ENCODE measurements at places on chromosomes 11 and 22.
A peak's percentile ranks its signal among the peaks of the same experiment; 100 is the strongest.

GRCh38 chr11:106172386-106172991 is 95.0 kb downstream of the AASDHPPT start:
- DNase-seq: no peak

- no peak for DNase-seq
Observed at GRCh38 chr11:128251140-128251539, 336.2 kb downstream of the ETS1 start.

GRCh38 chr11:1757861-1758610 is 5.7 kb downstream of the CTSD start:
- peak; percentile 72 for DNase-seq

DNA sequence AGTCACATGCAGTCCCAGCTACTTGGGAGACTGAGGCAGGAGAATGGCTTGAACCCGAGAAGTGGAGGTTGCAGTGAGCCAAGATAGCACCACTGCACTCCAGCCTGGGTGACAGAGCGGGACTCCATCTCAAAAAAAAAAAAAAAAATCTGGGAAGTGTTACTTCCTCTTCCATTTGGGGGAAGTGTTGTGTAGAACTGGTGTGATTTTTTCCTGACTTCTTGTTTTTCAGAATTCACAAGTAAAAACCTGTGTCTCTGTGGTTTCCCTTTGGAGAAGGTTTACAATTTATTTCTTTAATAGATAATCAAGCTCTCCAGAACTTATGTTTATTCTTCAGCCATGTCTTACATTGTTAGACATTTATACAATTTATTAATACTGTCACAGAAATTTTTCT is 396.1 kb downstream of the BRD1 start:
- no peak for DNase-seq

GRCh38 chr11:15563054-15563453 is 448.3 kb downstream of the INSC start:
- DNase-seq: no peak

GRCh38 chr11:12109591-12110196 is 696 bp upstream of the MICAL2 start:
- DNase-seq: peak; percentile 38

- no peak for DNase-seq
Observed at GRCh38 chr11:19472679-19473078, 231.9 kb upstream of the E2F8 start.

DNA sequence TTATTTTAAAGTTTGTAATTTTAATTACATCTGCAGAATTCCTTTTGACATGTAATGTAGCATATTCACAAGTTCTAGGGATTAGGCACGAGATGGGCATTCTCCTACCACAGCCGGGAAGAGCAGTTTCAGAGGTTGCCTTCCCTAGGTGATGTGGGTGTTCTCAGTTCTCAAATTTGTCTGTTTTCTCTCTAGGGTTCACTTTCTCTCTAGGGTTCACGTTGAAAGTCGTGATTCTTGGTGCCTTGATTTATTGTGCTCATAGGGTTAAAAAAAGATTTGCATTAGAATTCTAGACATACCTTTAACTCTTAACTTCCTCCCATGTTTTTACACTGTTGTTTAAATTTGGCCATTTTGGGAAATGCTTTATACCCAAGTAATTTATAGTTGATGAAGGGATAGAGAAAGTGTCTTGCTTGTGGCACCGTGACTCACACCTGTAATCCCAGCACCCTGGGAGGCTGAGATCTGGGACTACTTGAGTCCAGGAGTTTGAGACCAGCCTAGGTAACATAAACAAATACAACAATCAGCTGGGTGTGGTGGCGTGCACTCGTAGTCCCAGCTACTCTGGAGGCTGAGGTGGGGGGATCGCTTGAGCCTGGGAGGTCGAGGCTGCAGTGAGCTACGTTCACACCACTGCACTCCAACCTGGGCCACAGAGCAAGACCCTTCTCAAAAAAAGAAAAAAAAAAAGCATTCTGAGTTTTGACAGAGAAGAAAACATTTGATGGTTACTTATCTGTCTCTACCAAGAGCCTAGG is 3.6 kb downstream of the MED15 start:
- no peak for DNase-seq

DNA sequence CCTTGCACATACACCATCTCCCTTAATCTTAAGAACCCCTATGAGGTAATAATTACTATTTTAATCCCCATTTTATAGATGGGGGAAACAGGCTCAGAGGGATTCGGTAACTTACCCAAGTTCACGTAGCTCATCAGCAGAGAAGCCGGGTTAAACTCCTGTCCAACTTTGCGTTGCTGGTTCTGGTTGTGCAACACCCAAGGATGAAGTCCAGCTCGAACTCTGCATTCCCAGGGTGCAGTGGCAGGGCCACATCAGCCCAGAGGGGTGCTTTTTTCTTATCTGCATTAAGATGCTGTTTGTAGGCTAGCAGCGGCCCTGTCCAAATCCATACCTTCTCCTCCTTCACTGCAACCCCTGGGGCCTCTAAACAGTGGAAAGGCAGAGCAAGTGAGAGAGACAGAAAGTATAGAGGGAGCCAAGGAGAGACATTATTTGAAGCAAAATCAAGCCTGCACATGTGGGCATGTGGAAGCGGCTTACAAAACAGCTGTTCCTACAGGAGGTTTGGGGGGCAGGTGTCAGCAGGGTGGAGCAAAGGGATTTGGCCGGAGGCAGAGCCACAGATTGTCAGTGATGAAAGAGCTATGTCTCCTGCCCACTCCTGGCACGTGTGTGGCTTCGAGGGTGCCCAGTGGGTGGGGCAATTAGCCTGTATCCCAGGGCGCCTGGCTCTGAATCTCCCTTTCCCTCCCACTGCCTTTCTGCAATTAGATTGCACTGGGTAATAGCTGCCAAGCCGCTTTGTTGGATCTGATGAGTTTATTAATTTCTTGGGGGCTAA is 129.5 kb upstream of the TBCEL start:
- no peak for DNase-seq

GRCh38 chr11:131686836-131687235 is 316.4 kb downstream of the NTM start:
- no peak for DNase-seq

- DNase-seq: no peak
Observed at GRCh38 chr11:36757075-36757474, 159.0 kb upstream of the RAG2 start.

DNA sequence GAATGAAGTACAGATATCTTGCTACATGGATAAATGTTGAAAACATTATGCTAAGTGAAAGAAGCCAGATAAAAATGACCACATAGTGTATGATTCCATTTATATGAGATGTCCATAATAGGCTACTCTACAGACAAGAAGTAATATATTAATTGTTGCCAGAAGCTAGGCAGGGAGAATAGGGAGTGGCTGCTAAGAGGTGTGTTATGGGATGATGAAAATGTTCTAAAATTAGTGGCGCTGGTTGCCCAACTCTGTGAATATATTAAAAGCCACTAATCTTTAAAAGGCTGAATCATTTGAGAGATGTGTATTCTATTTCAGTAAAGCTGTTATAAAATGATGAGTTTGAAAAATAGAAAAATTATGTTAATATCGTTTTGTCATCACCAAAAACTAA is 144.4 kb downstream of the NCAM1 start:
- DNase-seq: no peak

DNA sequence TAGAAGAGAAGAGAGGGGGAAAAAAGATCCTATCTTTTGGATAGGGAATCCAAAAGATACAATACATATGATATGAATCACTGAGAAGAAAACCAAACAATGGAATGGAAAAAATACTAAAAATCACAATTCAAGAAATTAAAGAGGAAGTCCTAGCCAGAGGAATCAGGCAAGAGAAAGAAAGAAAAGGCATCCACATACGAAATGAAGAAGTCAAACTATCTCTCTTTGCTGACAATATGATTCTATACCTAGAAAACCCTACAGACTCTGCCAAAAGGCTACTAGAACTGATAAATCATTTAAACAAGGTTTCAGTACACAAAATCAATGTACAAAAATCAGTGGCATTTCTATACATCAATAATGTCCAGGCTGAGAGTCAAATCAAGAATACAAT is 91.4 kb downstream of the EFCAB6 start:
- DNase-seq: no peak

DNA sequence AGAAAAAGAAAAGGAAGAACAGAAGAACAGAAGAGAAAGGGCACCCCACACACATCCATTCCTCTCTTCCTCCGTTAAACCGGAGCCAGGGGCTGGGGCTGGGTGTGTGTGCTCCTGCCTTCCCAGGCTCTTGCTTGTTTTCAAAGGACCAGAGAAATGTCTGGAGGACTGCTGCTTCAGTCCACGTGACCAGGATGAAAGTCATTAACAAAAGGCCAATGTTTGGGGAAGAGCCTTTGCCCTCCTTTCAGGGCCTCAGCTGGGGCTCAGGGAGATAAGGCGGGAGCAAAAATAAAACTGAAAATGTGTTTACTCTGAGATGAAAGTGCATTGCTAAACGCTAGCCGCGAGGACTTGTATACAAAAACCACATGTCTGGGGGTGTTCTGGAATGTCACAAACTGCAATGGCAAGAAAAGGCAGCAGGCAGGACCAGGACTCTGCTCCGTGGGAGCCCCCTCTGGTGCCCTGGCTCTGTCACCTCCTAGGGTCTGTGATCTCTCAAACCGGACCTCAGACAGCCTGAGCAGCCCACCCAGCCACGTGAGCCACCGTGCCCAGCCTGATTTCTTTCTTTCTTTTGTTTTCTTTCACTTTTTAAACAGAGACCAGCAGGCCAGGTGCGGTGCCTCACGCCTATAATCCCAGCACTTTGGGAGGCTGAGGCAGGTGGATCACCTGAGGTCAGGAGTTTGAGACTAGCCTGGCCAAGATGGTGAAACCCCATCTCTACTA is 31.6 kb upstream of the MYH9 start:
- no peak for DNase-seq

GRCh38 chr11:102253020-102253715 is 64.1 kb upstream of the BIRC3 start:
- no peak for DNase-seq

DNA sequence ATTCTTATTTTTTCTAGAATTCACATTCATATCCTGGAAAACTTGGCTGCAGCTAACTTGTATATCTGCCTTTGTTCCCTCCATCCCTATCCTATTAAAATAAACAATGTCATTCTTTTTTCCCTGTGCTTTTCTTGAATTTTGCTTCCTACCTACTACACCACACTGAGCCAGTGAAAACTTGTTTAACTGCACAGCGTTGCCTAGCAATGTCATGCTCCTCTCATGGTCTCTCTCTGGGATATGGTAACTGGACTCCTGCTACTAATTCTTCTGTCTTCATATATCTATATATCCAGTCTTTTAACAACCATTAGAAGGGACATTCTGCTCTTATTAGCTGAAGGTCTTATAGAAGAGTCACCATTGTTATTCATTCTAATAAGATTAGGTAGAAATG is 434.4 kb downstream of the METTL15 start:
- DNase-seq: no peak

DNA sequence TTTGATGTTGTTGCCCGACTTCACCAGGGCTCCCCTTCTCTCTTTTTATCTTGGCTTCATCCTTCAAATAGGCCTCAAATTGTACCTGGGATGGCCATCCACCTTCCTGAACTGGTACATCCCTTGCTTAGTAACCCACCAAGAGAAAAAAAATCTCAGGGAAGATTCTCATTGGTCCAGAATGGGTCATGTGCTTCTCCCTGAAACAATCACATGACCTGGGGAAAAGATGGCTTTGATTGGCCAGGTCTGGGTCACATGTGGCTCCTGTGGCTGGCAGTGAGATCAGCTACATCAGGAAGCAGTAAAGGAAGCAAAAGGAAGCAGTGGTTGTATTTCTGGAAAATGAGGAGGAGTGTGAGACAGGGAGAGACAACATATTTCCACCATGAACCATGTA is 540.2 kb downstream of the MIAT start:
- no peak for DNase-seq

DNA sequence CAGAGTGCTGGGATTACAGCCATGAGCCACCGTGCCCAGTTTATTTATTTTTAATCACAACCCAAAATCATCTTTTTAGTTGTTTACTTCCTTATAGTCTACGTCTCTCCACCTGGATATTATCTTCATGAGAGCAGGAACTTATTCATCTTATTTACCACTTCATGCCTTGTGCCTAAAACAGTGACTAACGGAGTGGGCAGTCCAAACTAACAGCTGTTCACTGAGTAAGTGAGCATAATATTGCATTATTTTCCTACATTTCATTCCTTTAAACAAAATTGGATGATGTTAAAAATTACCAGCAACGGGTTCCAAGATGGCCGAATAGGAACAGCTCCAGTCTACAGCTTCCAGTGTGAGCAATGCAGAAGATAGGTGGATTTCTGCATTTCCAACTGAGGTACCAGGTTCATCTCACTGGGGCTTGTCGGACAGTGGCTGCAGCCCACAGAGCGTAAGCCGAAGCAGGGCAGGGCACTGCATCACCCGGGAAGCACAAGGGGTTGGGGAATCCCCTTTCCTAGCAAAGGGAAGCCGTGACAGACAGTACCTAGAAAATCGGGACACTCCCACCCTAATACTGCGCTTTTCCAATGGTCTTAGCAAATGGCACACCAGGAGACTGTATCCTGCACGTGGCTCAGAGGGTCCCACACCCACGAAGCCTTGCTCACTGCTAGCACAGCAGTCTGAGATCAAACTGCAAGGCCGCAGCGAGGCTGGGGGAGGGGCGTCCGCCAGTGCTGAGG is 14.1 kb downstream of the TMEM123 start:
- DNase-seq: no peak

GRCh38 chr11:70073871-70074371 is 4.2 kb upstream of the ANO1 start:
- DNase-seq: no peak

Measured in stimulated activated naive CD8-positive, alpha-beta T cell treated with anti-CD3 and anti-CD28 coated beads, Interleukin-15, amount 100 ng/mL, for 72 hours (primary cell).